Umbilical cord (tissue), 2 donors: ENCODE measurements at places on chromosomes 12 and 14.
A peak's percentile ranks its signal among the peaks of the same experiment; 100 is the strongest.

DNA sequence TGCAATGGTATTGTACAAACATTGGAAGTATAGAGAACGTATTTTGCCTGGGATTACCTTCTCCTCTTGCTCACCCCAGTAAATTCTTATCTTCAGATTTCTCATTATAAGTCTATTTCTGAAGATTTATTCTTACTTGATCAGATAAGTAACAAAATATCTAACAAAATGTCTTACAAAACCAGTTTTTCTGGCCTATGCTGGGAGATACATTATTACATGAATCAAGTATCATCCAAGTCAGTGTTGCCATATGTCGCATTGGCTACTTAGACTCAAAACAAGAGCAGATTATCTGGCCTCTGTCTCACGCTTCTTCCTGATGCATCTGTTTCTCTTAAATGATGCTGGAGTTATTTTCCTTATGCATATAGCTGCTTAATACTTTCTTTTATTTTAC is 408.5 kb downstream of the CCER1 start:
- peak; percentile 18 for DNase-seq

GRCh38 chr12:24814379-24815113 is 134.4 kb downstream of the BCAT1 start:
- DNase-seq: peak; percentile 35

GRCh38 chr12:127770118-127770517 is 496.9 kb upstream of the TMEM132C start:
- DNase-seq: no peak

DNA sequence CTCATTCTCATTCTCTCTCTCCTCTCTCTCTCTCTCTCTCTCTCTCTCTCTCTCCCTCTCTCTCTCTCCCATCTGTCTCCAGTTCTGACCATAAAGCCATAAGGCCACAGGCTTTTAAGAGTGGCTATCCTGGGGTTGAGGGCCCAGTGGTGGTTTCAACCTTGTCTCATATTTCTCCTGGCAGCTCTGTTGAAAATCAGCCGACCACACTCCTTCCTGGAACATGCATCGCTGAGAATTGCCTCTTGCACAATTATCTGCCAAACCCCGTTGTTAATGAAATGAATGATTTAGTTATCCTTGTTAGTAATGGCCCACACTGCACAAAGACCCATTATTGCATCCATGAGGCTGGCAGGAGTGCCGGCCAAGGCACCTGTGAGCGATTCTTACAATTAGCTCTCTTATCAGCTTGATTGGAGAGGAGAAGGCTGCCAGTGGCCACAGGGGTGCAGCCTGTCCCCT is 30.4 kb upstream of the KCNA5 start:
- DNase-seq: no peak

DNA sequence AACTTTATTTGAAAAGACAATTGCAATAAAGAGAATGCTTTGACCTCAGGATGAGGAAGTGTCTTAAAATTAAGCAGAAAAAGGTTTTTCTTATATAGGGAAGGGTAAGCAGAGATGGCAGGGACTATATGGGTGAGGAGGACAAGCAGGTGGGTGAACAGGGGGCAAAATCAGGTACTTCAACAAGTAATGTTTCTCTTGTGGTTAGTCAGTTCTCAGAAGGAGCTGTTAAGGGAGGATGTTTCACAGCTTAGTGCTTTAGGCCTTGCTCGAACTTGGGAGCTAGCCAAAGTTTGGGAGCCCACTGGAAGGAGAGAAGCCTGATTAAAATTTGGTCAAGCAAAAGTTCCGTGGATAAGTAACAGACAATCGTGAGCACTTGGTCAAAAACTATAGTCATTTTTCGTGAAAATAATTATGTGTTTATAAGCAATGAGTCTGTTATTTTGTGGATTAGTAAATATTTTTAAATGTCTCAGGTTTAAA is 364.2 kb upstream of the TMPO start:
- DNase-seq: no peak

DNA sequence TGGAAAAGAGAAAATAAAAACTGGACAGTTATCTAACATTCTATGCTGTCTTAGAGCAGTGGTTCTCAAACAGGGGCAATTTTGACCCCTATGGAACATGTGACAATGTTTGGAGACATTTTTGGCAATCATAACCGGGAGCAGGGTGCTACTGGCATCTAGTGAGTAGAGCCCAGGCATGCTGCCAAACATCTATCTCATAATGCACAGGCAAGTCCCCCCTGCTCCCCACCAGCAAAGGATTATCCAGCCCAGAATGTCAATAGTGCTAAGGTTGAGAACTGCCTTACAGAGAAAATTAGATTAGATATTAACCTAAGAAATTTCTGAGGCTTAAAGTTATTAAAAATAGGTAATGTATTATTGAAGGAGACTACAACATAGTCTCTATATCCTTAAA is 22.9 kb upstream of the CATSPERB start:
- no peak for DNase-seq

GRCh38 chr12:53187145-53187899 is 6.6 kb upstream of the CSAD start:
- no peak for DNase-seq

DNA sequence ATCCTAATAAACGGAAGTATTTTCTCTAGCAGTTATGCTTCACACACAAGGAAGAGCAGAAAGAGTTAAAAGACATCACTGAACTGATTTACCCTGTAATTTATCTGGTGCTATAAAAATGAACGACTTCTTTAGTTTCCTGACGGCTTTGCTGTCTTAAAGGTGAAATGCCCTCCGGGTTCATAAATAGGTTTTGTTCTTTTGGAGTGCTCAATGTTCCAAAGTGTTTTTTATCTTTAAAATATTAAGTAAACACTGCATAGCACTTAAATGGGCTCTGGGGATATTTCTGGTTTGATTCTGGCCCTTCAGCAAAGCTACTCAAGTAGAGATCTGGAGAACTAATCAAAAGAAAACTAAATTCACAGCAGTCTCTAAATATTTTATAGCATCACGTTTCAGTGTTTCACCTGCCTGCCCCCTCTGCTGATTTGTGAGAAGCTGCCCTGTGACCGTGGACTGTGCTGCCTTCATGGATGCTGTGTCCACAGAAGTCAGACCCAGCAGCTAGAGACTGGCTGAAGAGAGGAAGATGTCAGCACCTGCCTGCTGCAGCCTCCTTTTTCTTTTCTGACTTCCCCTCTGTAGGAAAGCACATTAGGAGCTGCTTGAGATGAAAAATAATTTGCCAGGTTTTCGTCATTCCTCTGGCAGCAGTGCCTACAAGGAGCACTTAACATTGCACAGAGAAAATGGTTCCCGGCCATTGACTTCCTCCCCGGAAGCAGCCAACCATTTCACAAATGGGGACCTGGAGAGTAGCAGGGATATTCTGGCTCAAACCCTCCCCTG is 205.1 kb upstream of the FSCB start:
- no peak for DNase-seq

DNA sequence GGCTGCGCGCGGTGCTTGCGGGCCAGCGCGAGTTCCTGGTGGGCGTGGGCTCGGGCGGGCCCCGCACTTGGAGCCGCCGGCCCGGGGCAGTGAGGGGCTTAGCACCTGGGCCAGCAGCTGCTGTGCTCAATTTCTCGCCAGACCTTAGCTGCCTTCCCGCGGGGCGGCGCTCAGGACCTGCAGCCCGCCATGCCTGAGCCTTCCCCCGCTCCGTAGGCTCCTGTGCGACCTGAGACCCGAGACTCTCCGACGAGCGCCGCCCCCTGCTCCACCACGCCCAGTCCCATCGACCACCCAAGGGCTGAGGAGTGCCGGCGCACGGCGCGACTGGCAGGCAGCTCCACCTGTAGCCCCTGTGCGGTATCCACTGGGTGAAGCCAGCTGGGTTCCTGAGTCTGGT is 46.0 kb upstream of the PLEKHG3 start:
- DNase-seq: no peak

DNA sequence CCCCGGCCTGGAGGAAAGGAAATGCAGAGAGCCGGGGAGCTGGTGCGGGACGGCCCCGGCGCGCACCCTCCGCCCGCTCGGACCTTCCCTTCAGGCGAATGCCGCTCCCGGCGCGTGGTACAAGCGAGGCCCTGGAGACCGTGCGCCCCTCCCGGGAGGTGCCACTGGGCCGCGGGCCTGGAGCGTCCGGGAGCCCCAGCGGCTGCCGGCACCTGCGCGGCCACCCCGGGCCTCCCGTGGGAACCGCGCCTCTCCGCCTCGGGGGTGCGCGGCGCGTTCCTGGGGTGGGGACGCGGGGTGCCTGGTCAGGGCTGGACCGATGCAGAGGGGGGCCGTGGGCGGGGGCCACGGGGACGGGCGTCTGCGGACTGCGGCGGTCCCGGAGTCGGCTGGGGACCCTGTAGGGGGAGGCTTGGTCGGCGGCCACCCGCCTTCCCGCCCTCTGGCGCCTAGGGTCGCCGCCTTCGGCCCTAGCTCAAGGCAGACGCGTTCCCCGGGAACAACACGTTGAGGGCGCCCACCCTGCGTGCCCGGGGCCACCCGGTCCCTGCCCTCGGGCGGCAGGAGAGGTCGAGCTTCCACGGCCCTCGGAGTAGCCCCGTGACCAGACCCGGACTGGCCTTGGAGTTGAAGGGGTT is 599 bp downstream of the PAPLN start:
- no peak for DNase-seq

- no peak for DNase-seq
Measured at GRCh38 chr14:97442363-97442762, 645.2 kb downstream of the VRK1 start.

DNA sequence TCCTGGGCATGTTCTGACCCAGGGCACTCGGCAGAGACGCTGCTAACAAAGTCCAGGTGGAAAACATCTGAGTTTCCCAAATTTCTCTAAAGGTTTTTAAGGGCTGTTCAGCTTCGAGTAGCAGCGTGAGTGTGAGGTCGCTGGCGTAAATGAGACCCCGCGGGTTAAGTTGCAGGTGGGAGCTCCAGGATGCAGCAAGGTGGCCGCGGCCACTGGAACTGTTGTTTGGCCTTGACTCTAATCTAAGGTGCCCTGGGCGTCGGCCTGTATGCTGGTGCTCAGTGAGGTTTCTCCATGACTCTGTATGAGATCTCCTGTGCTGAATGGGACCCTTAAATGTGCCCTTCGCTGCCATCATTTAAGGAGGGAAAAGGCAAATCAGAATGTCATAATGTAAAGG is 50.7 kb downstream of the ELK3 start:
- DNase-seq: no peak

- DNase-seq: peak; percentile 45
Measured at GRCh38 chr12:94149781-94150239, 1.4 kb downstream of the PLXNC1 start.

- DNase-seq: no peak
Measured at GRCh38 chr12:109595321-109595902, 21.8 kb downstream of the MVK start.

DNA sequence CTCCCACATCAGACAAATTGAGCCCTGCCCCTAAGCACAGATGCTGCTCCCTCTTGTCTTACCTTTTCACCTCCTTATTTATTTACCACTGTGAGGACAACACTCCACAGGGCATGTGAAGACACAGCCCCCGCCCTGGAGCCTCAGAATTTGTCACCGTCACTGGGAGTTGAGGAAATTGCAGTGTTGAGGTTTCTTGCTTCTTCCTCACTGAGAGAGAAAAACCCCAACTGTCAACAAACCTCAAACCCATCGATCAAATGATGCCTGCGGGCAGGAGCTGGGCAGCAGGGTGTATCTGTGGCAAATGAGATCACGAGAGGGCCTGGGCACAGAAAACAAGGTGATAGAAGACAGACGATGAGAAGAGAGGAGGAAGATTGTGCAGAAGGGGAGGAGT is 30.5 kb upstream of the PLEKHG3 start:
- DNase-seq: no peak

- DNase-seq: no peak
Measured at GRCh38 chr12:104535369-104535768, 78.6 kb downstream of the CHST11 start.

- no peak for DNase-seq
Measured at GRCh38 chr14:33057585-33057984, 118.9 kb downstream of the NPAS3 start.

GRCh38 chr12:114439817-114440216 is 33.9 kb upstream of the TBX5 start:
- DNase-seq: no peak

DNA sequence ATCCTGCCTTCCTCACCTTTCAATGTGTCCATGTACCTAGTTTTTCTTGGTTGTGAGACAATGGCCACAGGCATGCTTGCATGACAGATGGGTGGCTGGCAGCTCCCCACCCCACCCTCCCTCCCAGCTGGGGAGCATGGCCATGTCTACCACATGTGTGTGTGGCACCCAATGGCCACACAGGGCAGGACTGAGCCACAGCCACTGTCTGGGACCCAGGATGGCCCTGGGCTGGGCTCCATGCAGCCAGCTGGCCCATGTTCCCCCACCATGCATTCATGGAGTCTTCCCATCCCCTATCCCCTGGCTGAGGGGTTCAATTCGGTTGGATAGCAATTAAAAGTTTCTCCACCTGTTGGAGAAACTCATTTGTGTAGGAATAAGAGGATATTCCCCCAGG is 566.0 kb upstream of the USP15 start:
- DNase-seq: no peak

GRCh38 chr12:27861428-27862167 is 81.6 kb upstream of the MANSC4 start:
- DNase-seq: peak; percentile 30

GRCh38 chr14:83301791-83302190 is 1768.1 kb upstream of the SEL1L start:
- no peak for DNase-seq

DNA sequence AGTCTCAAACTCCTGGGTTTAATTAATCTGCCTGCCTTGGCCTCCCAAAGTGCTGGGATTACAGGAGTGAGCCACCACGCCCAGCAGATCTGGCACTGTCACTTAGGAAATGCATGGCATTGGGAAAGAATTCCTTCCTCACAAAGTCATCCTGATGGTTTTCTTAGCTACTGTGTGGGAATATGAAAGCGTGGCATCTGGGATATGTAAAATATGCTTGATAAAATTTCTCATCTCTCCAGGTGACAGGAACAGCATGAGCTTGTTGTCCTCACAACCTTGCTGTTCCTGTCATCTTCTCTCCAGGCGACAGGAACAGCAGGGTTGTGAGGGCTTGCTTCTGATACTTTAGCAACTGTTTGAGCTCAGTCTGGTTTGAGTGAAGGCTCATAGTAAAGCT is 16.1 kb upstream of the AICDA start:
- no peak for DNase-seq

GRCh38 chr14:51283402-51284085 is 43.5 kb downstream of the TMX1 start:
- peak; percentile 93 for DNase-seq

GRCh38 chr14:69259168-69259526 is 811 bp upstream of the GALNT16 start:
- no peak for DNase-seq
